Hematopoietic multipotent progenitor cell treated with erythropoietin and hydrocortisone succinate and interleukin-3 and kit ligand, for 6 days (in vitro differentiated cells): ENCODE measurements at places on chromosomes 7 and 10.

DNA sequence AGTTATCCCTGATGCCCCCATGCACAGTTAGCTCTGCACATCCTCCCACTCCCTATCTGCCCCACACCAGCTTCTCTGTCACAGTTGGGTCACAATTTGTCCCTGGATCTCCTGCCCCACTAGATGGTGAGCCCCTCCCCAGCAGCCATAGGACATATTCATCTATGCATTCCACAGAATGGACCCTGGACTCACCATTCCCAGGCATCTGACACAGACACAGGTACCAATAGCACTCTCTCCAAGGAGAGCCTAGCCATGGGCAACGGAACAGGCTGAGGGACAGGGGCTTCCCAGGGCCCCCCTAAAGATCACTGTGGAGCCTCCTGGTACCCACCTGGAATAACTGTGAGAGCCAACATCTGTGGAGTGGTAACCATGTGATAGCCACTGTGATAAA, 34.7 kb upstream of the EEPD1 start:
- no peak for DNase-seq

GRCh38 chr10:101014230-101014884, 14.7 kb downstream of the LZTS2 start:
- peak; percentile 86 for DNase-seq

- peak; percentile 37 for DNase-seq
Observed at GRCh38 chr10:61815496-61815895, 86.0 kb upstream of the ARID5B start.

DNA sequence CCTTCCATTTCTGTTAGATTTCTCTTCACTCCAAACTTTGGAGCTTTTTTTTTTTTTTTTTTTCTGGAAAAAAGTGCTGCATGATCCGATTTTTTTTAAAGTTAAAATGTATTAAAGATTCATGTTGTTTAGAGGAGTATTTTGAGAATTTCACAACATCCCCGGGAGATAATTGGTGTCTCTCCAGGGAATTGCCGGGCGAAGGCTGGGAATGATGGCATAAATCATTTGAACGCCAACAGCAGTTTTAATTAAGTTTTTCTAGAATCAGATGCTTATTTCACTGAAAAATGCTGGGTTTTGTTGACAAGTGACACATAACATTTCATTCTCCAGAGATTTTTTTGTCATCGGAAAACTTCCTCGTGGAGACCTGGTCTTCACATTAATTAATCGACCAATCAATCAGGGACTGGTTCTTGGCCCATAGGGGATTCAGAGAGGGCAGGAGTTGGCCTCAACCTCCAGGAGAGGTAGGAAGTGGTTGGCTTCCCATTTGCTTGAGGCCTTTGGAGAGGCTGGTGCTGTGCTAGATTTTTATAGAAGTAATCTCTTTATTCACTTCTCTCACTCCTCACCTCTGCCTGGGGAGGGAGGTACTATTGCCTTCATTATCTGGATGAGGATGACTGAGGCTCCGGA, 439.4 kb downstream of the TYW1 start:
- no peak for DNase-seq

DNA sequence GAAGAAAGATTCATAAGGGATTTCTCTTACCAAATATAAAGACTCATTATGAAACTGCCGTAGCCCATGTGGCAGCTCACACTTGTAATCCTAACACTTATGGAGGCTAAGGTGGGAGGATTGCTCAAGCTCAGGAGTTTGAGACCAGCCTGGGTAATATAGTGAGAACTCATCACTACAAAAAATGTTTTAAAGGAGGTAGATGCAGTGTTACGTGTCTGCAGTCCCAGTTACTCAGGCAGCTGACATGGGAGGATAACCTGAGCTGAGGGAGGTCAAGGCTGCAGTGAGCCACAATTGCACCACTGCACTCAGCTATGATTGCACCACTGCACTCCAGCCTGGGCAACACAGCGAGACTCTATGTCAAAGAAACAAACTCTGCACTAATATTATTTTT, 18.1 kb upstream of the DNA2 start:
- DNase-seq = no peak

- no peak for DNase-seq
Observed at GRCh38 chr7:111873963-111874690, 311.8 kb upstream of the IMMP2L start.

- no peak for DNase-seq
Observed at GRCh38 chr10:71545001-71545400, 148.3 kb downstream of the CDH23 start.
